ENCODE measurements at places on chromosomes 3 and 15.

- no peak for DNase-seq
These were observed 8.4 kb downstream of the MED12L start for GRCh38 chr3:151093905-151094304.

DNA sequence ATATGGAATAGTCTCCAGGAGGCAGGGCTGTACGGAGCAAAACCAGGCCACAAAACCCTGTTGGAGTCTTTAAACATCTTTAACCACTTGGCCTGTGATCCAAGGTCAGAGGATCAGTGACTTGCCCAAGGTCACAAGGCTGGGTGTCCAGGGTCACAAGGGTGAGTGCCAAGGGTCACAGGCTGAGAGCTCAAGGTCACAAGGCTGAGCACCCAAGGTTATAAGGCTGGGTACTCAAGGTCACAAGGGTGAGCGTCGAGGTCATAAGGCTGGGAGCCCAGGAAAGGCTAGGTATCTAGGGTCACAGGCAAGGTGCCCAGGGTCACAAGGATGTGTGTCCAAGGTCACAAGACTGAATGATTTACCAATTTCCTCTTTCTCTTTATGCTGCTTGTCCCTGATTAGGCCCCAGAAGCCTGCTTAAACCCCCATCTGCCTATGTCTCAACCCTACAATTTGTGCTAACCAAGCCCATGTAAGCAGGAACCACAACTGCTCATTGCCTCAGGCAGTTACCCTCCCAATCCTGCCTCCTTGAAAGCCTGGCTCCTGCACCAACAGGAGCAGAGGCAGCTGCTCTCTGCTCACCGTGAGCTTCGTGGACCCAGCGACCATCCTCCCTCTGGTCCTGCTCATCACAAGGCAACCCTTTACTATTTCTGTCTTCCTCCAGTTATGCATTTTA lies 51.5 kb downstream of the MGLL start:
- DNase-seq, result no peak

GRCh38 chr3:11085093-11085840 lies 69.0 kb upstream of the HRH1 start:
- DNase-seq, result no peak

DNA sequence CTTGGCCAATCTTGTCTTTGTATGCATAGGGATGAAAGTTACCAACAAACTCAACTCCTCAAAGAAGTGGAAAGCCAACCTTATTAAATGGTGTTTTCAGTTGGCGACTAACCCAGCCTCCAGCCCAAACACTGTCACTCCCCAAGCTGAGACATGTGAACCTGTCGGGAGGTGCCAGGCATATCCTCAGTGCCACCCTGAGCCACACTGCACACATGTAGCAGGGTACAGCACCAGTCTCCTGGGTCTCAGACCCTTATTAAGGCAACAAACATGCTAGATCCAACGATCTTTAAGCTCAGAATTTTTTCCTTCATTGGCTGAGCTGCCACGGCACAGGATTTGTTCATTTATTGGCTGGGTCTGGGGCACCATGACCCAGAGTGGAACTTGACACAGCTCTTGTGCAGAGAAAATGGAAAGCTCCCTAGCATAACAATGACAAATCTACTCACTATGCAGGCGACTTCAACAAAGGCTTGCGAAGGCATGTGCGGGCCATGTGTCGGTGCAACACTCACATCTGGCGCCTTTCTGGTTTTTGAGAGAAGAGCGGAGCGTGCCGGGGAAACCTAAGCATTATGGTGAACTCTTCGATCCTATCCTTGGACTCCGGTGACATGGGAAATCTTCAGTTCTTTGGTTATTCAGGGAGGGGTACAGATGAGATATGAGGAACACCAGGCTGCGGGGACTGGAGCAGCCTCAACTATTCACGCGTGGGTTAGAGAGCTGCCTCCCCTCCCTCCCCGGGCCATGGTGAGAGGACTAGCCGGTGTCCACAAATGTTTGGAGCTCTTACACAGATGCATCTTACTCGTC lies 190.1 kb downstream of the FAM43A start:
- DNase-seq, result no peak

- no peak for DNase-seq
These were observed 489.8 kb upstream of the GOLIM4 start for GRCh38 chr3:168585544-168585943.

DNA sequence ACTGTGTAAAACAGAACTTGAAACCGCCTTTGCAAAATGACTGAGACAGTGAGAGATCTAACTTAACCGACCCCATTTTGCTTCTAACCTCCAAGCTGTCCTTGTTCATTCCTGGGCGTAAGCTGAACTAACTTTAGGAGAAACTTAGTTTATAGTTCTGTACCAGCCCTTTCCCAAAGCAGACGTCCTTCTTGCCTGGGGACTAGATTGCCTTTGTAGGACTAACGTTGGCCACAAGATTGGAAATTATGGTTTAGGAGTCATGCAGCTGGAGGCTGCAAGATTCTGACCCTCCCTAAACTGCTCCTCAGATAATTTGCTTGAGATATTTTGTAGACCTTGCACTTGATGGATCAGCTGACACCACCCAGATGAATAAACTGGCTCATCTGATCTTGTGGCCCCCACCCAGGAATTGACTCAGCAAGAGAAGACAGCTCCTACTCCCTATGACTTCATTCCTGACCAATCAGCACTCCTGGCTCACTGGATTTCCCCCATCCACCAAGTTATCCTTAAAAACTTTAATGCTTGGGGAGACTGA lies 219.9 kb upstream of the PROK2 start:
- no peak for DNase-seq

DNA sequence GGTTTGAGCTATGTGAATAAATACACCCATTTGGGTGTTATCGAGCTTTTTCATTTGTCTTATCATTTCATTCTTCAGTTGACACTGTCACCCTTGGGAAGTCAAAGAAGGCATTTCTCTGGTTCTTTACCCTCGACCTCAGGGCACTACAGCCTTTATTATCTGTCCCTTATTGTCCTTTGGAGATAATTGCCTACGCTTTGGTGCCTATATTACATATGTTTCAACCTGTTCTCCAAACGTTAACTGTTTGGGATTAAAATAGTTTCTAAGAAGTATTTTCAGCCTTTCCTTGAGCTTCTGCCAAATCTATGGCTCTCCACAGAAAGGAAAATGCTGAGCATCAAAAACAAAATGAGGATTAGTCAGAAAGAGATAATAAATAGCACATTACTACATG lies 395.4 kb upstream of the ADAMTS9 start:
- DNase-seq, result no peak

- DNase-seq, result no peak
These were observed 84.9 kb downstream of the NECTIN3 start for GRCh38 chr3:111156517-111156916.

- no peak for DNase-seq
These were observed 12.1 kb upstream of the LOXL1 start for GRCh38 chr15:73914145-73914544.

DNA sequence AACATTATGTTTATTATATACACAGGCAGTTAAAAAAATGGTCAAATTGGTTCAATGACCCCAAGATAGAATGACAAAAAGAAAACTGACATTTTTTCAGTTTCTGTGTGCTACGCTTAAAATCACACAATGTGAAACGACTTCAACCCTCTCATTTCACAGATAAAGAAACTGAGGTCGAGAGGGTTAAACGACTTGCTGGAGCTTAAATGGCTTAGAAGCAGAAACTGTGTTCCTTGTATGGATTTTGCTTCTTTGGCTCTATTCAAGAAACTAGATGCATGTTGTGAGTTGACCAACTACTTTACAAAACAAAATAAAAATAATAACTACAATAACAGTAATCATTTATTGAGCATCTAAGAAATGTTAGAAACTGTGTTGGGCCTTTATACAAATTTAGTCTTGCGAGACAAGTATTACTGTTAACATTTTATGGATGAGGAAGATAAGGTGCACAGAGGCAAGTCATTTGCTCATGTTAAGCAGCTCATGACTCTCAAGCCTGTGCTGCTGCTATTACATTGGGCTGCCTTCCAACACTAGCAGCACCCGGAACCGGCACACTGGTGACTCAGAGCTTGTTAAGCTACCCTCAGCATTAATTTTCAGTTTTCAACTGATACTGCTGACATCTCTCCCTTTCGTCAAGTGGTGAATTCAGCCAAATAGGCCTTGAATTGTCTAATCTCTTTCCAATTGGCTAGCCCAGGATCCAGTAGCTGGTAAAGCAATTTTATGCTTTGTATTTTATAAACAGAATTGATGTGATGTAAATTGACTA lies 487.6 kb downstream of the NAALADL2 start:
- no peak for DNase-seq

Measured in WTC11 (cell line).